ENCODE measurements at places on chromosomes 2 and 18.

DNA sequence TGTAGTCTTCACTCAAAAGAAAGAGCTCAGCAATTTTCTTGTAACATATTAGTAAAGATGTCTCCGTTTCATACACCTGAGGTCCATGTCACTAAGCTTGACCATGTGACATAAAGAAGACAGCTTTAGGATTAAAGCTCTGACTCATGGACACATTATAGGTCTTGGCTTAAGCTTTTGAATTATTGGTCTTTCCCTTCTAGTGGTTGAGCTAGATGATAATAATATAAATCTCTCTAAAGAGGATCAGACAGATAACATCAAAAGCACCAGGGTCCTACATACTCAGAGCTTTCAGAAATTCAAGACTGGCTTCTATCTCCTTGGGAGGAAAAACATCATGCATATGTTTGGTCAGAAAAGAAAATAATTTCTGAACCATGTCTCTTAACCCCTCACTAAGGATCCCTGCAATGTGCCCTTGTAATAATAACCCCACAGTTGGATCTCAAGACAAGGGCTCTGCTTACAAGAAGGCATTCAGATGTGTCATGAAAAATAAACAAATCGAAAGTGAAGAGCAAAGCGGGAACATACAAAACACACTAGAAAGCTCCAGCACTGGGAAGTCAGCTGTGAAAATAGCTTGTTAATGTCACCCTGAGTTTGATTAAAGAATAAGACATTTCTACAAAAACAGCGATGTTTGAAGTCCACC lies 174.5 kb downstream of the PID1 start:
- no peak for DNase-seq

DNA sequence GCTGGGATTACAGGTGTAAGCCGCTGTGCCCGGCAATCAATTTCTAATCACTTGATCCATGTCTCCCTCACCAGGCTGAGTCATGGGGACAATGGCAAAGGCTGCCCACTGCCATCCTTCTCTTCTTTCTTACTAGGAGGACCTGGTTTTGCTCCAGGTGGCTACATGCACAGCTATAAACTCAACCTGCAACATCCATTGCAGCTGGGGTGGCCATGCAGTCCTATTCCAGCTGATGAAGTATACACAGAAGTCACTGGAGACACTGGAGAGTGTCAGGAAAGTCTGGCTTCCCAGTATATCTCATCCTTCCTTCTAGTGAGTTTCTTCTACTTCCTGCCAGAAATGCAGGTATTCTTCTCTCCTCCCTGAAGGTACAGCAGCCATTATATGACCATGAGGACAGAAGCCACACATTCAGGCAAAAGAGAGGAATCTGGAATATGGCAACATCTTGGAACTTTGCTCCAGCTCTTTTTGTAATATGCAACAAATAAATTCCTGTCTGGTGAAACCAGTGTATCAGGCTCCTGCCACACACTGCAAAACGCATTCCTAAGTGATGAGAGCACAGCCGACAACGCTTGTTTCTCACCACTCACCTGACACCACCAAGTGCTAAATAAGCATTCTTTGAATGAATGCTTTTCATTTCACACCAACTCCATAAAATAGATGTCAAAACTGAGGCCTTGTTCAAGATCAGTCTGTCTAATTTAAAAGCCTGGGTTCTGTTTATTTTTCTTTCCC lies 32.3 kb downstream of the SCTR start:
- no peak for DNase-seq

DNA sequence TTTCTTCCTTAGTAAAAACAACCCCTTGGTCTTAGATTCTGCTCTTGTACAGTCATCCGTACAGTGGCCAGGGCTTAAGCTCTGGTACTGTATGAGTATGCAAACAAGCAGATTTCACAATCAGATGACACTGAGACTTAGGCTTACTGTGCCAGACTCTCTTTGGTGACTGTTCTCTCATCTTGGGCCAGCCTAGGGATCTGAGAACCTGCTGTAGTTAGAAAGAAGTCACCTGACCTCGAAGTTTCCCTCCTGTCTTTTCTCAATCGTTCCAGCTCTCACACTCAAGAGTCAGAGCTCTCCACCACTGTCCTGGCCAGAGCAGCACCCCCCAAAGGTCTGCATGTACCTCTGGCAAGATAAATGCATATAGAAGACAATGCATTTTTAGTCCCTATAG lies 63.2 kb downstream of the ZEB2 start:
- no peak for DNase-seq

- no peak for DNase-seq
These were observed 218.7 kb downstream of the RBM43 start for GRCh38 chr2:151042964-151043363.

GRCh38 chr18:32081881-32082280 lies 9.8 kb upstream of the RNF138 start:
- DNase-seq, result no peak

GRCh38 chr2:11045294-11045693 lies 110.0 kb upstream of the SLC66A3 start:
- DNase-seq, result no peak

- no peak for DNase-seq
These were observed 87.1 kb downstream of the GPR39 start for GRCh38 chr2:132503701-132504100.

- no peak for DNase-seq
These were observed 247.4 kb upstream of the COL3A1 start for GRCh38 chr2:188726626-188727247.

DNA sequence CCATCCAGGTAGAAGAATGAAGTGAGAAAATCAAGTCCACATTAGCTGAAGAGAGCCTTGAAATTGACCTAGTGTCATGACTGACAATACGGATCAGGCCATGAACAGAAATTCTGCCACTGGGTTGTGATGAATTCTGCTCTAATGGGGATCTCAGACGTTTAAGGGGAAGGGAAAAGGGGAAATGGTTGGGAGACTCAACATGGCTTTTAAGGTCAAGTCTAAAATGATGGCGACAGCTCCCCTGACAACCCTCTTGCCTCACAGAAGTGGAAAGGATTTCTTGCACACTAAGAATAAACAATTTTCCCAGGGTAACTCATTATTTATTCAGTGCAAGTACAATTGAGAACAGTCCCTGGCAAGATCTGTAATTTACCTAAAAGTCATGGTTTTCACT lies 302.5 kb upstream of the ACVR2A start:
- no peak for DNase-seq

- no peak for DNase-seq
These were observed 73.5 kb upstream of the NEDD4L start for GRCh38 chr18:57970356-57971095.

- no peak for DNase-seq
These were observed 136.6 kb upstream of the ACAA2 start for GRCh38 chr18:49949951-49950395.

GRCh38 chr2:62335612-62336011 lies 139.7 kb downstream of the B3GNT2 start:
- DNase-seq, result no peak

DNA sequence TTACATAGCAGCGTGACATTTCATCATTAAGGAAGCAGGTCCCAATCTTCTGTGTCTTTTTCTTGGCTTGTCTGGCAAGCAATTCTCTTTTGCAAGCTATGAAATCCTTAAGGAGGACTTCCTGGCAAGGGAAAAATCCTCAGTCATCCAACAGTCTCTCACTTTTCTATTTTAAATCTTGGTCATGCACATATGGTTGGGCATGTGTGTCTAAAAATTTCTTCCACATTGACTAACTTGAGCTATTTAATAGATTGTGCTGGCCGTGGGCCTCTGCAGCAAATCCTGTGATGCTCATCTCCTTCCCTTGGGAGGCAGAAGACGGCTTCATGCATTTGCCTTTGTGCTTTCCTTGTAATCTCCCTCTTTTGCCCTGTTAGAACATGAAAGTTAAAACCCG lies 634.3 kb upstream of the FANCL start:
- DNase-seq, result no peak

GRCh38 chr18:35634323-35634722 lies 52.8 kb downstream of the GALNT1 start:
- DNase-seq, result no peak

DNA sequence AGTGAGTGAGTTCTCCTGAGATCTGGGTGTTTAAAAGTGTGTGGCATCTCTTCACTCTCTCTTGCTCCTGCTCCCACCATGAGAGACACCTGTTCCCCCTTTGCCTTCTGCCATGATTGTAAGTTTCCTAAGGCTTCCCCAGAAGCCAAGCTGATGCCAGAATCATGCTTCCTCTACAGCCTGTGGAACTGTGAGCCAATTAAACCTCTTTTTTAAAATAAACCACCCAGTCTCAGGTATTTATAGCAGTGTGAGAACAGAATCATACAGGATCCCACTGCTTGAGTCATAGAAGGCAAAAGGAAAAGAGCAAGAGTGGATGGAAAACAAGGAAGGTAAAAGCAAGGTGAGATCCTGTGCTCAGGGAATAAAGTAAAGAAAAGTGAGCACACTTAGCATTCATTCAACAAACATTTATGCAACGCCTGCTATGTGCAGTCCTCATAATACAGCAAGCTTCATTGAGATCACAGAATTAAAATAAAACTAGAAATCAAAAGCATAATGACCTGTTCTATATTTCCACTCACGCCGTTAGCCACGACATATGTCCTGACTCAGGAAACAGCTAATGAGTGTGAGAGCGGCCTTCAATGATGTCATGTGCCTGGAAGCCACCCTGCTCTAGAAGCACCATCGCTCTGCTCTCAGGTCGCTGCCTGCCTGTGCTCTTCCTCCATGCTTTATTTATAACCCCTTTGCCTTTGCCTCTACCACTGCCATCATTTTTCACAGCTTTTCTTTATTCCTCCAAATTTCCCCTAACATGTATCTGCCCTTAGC lies 11.3 kb upstream of the COPS8 start:
- no peak for DNase-seq

DNA sequence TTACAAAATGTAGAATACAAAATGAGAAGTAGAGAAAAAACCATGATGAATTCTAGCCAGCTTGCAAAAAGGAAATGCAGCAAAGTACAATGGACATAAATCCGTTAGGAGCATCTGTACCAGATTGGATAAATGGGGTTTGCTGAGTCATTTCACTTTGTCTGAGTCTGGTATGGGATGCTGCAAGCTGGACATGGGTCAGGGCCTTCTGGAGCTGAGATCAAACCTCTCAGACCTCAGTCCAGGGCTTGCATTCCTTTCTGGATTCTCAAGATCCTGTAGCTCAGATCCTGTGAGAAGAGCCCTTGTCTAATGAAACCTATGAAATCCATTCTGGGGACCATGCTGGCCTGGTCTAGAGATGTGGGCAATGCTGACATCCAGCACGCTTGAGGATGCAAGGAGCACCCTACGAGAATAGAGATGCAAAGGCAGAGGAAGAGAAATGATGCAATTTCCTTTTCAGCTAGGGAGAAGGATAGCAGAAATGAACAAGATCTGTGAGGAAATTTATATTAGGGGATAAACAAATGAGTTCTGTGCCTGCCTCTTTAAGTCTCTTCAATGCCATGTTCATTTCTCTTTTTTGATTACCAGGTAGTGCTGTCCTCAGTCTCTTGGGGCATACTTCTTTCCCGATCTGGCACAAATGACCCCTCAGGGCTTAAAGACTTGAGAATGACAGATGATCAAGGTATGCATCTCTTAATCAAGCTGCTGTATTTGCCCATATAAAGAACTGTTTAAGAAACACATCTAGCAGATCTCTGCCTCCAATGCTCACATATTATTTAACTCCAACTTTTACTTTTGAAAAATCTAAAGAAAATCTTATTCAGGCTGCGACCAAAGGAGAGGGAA lies 230.4 kb downstream of the MEIS1 start:
- DNase-seq, result no peak
